ENCODE measurements at places on chromosomes 7 and 10.
A peak's percentile ranks its signal among the peaks of the same experiment; 100 is the strongest.

DNA sequence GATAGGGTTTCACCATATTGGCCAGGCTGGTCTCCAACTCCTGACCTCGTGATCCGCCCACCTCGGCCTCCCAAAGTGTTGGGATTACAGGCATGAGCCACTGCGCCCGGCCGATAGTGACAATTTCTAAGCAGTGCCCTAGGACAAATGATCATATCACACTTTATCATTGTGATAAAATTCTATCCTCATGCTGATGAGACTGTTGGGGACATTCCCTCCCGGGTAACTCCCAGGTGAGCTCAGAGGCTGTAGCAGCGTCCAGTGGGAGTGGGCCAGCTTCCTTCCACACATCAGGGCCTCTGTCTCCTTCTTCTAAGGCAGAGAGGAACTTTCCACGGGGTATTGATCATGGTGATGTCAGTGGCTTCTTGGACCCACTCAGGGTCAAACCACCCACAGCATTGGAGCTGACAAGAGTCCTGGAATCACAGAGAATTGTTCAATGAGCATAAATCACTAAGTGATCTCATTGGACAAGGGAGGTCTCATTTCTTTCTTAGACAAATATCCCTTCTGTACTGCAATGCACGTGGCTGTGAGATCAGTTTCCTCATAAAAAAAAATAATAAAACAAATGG is 256.1 kb downstream of the KLF6 start:
- no peak for DNase-seq

DNA sequence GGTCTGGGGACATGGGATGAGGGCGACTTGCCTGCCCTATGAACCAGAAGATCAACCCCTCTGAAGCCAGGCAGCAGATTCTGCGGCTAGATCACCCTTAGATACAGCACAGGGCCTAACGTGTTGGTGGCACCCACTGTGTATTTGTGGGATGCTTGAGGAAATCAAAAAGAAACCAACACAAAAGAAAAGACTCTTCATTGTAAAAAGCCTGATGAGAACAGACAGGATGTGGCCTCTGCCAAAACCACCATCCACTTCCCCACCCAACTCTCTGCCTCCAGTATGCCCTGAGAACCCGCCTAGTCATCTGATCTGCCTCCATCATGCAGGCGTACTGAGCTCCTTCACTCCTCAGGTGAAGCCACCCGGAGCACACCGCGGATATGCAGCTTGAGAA is 97.2 kb upstream of the INSYN2A start:
- DNase-seq, result peak; percentile 55

- DNase-seq, result no peak
Observed at GRCh38 chr7:110669410-110669809, 421.5 kb upstream of the LRRN3 start.

GRCh38 chr10:87503401-87503800 is 1.3 kb upstream of the MINPP1 start:
- no peak for DNase-seq

DNA sequence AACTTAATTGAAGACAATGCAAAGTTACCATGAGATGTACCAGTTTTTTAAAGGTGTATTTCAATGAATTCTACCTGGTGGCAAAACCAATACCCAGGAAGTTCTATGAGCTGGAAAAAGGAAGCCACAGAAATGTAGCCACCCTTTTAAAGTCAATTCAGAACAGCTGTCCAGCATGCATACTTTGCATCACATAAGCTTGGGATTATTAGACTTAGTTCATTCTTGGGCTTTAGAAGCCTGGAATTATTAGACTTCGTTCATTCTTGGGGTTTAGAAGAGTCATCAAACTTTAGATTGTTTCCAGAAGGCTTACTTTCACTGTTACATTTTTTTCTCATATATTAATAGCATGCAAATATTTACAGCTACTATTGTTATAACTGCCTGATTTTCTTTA is 20.9 kb downstream of the SLC25A13 start:
- no peak for DNase-seq

DNA sequence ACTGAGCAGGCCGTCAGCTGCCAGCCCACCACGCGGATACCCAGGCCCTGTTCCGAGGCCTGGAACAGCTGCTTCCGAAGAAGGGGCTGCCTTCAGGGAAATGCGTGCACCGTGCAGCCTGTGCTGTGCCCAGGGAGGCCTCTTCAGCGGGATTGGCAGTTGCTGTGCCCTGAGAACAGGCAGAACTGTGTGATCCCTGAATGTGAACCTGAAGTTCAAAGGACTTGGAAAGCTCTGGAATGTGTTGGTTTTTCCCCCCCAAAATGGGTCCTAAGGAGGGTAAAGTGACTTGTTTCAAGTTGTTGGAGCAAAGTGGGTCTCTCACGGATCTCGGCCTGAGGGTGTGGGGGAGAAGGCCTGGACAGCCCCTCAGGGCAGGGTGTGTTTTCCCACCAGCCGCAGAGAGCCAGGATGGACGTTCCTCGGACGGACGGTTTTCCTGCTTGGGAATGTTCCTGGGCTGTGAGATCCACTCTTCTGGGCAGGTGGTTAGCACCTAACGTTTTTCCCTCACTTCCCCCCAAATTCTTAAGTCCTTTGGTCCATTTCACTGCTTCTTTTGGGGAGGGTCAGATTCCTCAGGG is 2.1 kb downstream of the SPRN start:
- DNase-seq, result no peak

GRCh38 chr7:17520941-17521340 is 222.5 kb downstream of the AHR start:
- no peak for DNase-seq

GRCh38 chr10:44716470-44717015 is 194.6 kb upstream of the TMEM72 start:
- DNase-seq, result no peak

DNA sequence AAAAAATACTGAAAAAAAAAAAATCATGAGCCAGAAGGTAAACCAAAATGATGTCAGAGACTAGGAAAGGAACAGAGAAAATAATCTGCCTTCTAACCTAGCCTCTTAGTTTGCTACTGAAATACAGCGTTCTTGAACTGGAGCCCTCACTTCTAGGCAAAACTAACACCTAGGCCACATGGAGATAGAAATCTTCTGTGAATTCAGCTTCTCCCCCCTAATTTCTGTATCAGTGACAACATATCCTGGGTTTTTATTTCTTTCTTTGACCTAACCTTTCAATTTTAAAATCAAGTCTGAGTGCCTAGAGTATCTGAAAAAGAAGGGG is 100.1 kb upstream of the GLCCI1 start:
- no peak for DNase-seq

DNA sequence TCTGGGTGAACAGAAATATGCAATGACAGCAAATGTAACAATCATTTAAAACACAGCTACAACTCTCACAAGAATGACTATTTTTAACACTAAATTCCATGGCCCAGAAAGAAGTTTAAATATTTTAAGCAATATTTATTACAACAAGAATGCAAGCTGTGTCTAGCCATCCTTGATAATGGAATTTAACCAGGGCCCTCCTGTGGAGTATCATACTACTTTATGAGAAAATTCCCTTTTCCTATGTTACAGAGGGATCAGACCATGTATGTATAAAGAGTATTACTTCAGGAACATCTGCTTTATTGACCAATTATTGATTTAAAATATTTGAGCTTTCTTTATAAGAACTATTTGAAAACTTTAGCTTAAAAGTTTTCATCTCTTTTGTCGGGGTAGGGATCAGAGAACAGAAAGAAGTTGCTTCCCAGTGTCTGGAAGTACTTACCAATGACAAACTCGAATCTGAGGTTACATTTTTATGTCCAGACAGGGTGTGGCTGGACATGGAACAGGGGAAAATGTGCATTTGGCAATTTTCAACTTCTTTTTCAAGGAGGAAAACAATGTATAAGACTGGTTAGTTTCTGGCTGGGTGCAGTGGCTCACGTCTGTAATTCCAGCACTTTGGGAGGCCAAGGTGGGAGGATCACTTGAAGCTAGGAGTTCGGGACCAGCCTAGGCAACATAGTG is 48.3 kb upstream of the NRBF2 start:
- DNase-seq, result no peak

- DNase-seq, result no peak
Observed at GRCh38 chr10:32386623-32387260, 39.8 kb upstream of the EPC1 start.

- DNase-seq, result peak; percentile 39
Observed at GRCh38 chr7:20064974-20065862, 152.0 kb downstream of the MACC1 start.

DNA sequence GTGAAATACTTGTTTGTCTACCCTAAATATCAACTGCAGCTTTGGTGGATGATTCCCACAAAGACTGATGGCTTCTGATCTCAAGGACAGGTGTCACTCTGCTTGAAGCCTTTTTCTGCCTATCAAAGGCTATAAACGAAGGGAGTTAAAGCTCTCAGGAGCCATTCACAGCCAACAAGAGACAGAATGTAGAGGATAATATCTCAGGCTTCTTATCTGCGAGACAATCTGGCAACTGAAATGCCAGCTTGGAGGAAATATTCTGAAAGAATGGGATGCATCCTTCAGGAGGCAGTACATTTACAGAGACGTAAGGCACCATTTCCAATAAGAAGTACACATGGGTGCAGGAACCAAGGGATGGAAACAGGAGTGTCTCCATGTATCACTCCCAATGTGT is 549.4 kb downstream of the GPAM start:
- DNase-seq, result no peak

DNA sequence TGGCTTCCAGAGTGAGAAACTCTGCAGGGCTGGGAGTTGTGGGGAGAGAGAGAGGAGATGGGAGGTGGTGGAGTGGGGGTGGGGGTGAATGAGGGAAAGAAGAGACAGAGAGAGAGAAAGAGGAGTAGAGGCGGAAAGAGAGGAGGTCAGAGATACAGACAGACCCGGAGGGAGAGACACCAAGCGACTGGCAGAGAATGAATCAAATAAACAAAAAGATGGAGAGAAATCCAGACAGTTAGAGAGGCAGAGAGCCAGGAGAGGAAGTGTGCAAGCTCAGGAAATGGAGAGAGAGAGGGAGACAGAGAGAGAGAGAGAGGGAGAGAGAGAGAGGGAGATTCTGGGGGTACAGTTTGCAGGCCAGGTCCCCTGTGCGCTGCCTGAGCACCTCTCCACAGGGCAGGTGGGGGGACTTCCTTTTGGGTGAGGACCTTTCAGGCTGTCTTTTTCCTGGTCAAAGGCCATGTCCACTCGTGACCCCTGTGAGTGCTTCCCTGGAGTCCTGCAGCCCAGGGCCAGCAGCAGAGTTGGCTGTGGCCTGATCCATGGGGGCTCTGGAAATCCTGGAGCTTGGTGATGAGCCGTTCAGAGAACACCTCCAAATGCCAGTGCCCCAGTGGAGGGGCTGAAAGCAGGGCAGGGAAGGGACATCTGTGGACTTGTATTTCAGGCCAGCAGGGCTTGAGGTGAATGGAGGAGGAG is 25.0 kb upstream of the PCBD1 start:
- no peak for DNase-seq

DNA sequence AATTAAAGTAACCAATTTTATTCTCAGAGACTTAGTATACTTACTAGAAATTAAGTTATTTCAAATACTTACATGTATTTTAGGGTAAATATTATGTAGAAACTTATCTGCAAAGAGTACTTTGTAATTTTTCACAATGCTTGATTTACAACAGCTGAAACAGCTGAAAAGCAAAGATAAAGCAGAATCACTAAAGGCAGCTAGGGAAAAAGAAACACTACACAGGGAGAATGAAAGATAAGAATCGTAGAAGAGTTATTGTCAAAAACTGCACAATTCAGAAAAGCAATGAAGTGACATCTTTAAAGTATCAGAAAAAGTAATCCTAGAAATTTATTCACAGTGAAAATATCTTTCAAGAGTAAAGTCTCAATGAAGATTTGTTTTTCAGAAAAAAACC is 69.7 kb upstream of the ZNF804B start:
- no peak for DNase-seq

GRCh38 chr10:49349390-49349789 is 46.5 kb downstream of the DRGX start:
- DNase-seq, result no peak

DNA sequence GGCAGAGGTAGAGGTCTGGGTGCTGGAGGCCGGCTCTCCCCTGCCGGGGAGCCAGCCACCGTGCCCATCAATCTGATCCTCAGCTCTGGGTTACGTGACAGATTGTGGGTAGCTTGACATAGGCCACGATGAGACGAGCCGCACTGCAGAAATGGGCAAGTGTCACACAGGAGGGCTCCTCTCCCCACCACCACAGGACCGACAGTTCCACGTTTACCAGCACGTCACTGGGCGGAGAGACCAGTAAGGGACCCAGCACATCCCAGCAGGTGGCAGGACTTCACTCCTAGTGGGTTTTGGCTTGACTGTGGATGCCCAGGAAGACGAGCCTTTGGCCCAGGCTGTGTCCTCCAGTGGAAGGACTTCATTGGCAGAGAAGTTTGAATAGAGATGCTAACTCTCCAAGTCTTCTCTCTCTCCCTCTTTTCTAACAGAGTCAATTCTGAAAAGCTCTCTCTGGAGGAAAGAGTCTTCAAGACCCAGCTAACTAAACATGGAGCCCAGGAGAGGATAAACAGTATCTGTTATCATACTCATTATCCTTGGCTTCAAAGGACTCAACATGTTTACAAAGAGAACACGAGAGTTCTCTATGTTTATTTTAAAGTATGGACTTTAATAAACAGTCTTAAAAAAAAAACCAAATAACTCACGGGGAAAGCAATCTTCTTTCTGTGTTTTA is 129.3 kb upstream of the JCAD start:
- no peak for DNase-seq

DNA sequence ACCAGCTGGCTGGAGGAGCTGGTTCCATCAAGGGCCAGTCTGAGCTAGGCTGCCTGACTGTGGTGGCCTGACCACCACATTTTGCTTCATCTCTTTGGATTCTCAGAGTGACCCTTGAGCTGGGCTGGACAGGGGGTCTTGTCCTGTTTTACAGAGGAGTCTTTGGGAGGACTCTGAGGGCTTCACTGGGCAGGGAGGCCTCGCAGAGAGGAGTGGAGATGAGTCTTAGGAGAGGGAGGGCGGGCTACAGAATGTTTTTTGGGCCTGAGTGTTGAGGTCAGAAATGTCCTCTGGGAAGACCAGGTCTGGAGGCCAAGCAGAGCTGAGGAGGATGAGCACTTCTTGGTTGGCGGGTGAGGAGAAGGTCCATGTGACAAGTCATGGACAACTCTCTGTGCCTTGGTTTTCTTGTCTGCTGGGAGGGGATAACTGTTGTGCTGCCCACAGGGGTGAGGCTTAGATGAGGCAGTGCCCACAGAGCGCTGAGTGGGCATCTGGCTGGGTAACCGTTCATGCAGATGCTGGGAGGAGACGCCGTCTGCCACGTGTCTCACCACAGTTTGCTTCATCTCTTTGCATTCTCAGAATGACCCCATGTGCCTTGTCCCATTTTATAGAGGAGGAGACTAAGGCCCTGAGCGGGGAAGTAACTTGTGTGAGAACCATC is 9.4 kb downstream of the TSPAN15 start:
- no peak for DNase-seq

- DNase-seq, result no peak
Observed at GRCh38 chr7:121797657-121798452, 75.1 kb upstream of the PTPRZ1 start.

- DNase-seq, result no peak
Observed at GRCh38 chr10:131480861-131481260, 169.3 kb upstream of the TCERG1L start.

Measured in activated naive CD8-positive, alpha-beta T cell treated with anti-CD3 and anti-CD28 coated beads, Interleukin-2, amount 10 ng/mL, durations not matched to agents 7 days and 5 days (primary cell).